ENCODE measurements at places on chromosomes 6 and 20.

- peak; percentile 6 for DNase-seq
Measured at GRCh38 chr20:52379723-52380336, 188.3 kb upstream of the ZFP64 start.

DNA sequence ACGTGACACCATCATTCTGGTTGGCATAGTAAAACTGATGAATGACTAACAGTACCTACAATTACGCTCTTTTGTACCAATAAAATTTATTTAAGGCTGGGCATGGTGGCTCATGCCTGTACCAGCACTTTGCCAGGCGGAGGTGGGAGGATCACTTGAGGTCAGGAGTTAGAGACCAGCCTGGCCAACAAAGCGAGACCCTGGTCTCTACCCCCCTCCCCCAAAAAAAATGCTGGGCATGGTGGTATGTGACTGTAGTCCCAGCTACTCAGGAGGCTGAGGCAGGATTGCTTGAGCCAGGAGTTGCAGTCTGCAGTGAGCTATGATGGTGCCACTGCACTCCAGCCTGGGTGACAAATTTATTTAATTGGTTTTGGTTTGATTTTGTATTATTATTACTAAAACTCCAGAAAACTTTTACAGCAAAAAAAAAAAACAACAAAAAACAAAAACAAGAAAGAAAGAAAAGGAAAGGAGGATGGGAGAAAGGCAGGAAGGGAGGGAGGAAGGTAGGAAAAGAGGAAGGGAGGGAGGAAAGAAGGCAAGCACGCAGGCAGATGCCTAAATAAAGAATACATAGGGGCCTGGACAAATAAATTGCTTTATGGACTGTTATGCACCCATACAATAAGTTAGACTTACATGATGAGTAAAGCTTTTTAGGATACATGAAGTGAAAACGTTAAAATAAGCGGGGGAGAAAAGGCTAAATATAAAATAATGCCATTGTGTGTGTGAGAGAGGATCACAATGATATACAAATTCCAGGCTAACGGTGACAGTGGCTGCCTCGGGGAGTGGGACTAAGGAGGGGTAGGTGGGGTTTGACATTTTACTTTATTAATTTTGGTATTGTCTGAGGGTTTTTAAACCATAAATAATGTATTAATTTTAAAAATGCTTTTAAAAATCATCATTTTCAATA lies 682 bp upstream of the ZSCAN9 start:
- no peak for DNase-seq

DNA sequence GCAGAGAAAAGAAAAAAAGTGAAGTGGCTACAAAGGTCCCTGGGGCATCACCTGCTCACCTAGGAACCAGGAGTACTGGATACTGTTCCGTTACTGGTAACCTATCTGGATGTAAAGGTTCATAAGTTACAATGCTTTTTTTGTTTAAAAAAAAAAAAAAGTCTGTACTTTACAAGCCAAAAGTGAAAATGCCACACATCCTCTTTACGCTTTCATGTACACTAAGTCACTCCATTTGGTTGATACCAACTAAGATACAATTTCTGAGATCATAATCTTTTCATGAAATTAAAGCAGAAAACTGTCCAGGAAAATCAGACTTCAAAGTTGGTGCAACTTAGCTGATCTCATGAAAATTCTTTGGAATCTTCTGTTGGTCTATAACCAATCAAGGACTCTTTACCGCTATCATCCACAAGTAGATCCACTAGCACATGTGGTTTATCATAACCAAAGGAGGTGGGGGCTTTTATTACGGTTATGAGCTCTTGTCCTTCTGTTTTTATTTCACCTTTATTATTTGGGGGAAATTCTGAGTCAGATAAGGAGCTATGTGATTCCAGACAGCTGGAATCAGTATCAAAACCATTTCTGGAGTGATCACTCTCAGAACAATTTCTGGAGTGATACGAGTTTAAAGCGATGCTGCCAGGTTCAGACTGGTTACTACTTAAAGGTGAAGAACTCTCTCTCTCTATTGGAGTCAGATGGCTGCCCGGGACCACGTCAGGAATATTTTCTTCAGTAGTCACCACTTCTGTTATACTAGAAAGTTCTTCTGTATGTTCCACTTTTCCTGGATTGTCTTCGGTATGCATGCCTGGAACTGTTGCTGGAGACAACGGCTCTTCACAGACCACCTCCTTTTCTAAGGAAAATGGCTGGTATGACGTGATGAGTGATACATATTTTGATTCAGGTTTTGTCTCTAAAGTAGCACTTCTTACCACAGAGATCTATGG lies 21.2 kb downstream of the IFNGR1 start:
- no peak for DNase-seq

DNA sequence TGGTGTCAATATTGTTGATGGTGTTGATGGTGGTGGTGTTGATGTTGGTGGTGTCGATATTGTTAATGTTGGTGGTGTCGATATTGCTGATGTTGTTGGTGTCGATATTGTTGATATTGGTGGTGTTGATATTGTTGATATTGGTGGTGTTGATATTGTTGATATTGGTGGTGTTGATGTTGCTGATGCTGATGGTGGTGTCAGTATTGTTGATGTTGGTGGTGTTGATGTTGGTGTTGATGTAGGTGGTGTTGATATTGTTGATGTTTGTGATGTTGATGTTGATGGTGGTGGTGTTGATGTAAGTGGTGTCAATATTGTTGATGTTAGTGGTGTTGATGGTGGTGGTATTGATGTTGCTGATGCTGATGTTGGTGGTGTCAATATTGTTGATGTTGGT lies 240.0 kb downstream of the CDH4 start:
- no peak for DNase-seq

DNA sequence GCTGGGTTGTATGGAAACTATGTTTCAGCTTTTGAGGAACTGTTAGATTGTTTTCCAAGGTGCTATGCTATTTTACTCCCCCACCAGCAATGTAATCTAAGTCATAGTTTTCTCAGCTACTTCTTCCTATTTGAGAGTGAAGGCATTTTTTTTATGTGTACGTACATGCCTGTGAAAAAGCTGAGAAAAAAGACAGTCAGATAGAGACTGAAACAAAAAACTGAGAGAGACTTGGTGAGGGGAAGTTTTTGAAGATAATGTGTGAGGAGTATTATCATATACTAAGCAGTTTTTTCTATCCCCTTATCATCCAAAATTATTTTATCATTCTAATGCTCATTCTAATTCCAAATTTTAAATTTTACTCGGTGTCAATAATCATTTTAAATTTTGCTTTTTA lies 780.0 kb downstream of the BCKDHB start:
- no peak for DNase-seq

DNA sequence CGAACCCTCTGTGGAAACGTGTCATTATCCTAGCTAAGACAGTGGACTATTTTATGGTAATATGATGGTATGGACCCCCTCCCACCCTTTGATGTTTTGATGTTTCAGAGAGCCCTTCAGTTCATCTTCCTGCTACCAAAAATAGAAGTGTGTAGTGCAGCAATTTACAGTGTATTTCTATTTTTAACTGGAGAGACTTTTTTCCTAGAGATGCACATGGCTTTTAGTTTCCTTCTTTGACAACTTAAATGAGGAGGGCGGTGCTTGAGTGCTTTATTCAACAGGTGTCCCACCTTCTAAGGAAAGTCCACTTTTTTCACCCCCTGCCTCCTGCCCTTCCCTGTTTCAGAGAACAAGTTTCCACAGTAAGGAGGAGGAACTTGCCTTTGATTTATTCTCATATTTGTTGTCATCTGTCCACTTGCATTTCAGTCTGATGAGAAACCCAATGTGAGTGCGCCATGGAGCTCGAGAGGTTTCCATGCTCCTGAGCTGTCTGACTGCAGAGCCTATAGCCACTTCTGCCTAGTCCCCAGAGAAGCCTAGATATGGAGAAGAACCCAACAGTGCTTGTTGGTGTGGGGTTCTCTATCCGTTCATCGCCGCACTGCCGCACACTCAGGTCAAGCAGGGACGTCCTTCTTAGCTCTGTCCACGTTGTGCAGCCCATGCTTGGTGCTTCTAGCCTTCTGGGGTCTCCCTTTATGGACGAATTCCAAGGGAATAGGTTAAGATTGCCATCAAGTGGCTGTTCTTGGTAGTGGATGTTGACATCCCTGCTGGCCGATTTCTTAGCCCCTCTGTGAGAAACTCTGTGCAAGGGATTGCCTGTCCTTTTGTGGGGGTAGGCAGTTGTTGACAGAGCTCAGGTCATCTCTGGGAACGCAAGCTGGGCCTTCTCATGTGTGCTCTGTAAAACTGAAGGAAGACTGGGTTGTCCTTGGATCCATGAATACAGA lies 144.2 kb downstream of the JARID2 start:
- DNase-seq = no peak

GRCh38 chr6:10595731-10596664 lies 74.8 kb downstream of the GCNT2 start:
- no peak for DNase-seq

- no peak for DNase-seq
Measured at GRCh38 chr6:5486214-5486613, 224.9 kb downstream of the FARS2 start.

- peak; percentile 28 for DNase-seq
Measured at GRCh38 chr6:27472182-27472616, 706 bp downstream of the ZNF184 start.

DNA sequence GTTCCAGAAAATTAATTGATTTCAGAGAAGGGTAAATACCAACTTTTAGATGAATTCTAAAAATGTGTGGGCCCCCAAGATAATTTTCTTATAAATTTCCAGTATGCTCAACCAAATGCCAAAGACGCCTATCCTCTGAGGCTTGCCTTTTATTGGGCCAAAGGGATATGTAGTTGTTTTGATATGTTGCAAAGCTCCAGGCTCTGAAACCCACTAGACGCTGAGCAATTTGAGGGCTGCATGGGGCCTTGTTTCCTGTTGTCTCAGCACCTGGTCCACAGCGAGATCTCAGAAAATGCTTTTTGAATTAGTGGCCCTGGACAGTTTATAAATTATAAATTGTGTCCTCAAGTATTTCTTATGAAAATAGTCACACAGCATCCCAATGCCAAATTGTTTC lies 397.2 kb downstream of the SAMD5 start:
- no peak for DNase-seq

- DNase-seq = no peak
Measured at GRCh38 chr6:19836799-19837510, at the start of gene ID4. Gene ID4, plus strand, starts transcription at chr6:19837370. Its CDS starts 385 bp downstream, at chr6:19837755.

All from stimulated activated CD8-positive, alpha-beta memory T cell treated with anti-CD3 and anti-CD28 coated beads, Interleukin-4, amount 100 ng/mL, for 1 hour (primary cell).